ENCODE measurements at places on chromosomes 12 and 14.

DNA sequence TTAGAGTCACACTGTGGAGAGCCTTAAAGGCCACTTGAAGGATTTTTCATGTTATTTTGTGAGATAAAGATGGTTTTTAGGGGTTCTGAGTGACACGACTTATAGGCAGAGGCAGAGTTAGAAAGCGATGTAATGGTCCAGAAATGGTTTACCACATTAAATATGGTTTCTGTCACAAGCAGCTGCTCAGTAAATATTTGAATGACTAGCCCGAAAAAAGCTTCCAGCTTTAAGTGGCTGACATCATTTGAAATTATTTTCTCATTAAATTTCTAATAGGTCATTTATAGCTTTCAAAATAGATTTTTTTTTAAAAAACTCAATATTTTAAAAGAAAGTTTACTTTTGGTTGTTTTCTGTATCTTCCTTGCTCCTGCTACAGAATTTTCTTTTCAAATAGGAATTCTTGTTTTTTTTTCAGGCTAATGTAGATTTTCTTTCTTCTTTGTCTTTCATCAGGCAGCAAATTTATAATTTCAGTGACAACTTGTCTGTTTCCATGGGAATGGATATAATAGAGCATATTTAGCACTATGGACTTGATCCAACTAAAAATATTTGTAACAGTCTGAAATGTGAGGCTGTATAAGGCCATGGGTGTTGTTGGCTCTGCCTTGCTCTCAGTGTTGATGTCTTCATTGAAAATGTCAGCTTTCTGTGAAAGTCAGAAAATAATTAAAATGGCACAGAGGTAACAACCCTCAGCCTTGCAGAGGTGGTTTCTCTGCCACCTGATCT, 700.0 kb downstream of the TMTC2 start:
- DNase-seq = no peak

DNA sequence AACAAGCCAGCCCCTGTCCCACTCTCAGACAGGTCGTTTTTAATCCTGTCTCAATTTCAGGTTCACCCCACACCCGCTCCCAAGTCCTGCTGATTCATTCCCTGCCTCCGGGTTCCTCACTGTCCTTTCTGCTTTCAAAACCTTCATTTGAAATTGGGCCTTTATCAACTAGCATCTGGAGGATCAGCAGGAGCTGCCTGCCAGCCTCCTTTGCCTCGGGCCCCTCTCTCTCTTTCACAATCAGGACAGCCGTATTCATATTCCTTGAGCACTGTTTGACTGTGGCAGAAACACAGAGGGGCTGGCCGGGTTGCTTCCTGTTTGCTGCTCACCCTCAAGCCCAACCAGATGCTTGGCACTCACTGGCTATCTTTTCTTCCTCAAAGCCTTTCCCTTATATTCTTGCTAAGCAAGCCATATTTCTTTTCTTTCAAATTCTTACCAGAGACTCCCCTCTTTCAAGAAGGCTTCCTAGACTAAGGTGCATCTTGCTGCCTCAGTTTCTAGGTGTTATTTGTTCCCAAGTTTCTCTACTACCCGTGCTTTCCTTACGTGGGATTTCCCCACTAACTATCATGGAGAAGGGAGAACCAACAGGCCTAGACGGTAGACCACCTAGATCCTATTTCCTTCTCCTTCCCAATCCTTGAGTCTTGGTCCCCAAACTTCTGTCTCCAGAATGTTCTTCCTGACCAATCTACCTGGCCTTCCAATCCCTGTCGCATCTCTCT, 3.0 kb downstream of the GALNT6 start:
- peak; percentile 77 for DNase-seq

DNA sequence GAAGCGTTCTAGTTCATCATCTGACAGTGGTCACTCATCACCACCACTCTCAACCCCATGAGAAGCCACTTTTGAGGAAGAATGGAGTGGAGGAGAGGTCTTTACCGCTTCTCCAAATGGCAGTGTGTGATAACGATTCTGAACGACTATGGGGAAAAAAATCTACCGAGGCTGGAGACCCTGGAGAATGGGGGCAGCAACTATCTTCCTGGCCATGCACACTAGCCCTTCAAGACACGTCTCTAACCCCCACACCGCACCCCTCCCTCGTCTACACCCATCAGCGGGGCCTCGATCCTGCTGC, 365 bp downstream of the ING4 start:
- no peak for DNase-seq

GRCh38 chr12:64036414-64036813, 185.7 kb downstream of the KICS2 start:
- DNase-seq = no peak

- DNase-seq = no peak
Observed at GRCh38 chr12:52721838-52722470, 18.6 kb upstream of the KRT77 start.

DNA sequence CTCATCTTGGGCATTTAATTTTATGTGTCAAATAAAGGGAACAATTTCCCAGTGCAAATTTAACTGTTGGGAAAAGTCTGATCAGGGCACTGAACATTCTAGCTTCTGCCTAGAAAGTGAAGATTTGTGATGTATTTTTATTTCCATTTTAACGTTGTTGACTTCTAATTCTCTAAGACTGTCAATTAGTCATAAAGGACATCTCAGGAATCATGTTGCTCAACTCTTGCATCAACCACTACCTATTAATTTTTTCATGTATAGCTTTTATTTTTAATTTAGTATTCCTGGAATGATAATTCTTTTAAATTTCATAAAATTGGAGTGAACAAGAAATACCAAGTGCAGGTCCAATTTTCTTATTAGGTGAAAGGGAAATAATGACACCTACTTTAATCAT, 87.9 kb upstream of the METAP2 start:
- no peak for DNase-seq

- no peak for DNase-seq
Observed at GRCh38 chr12:12272869-12273268, 6.0 kb upstream of the LRP6 start.

GRCh38 chr14:65482757-65483438, 70.4 kb downstream of the FUT8 start:
- no peak for DNase-seq

- no peak for DNase-seq
Observed at GRCh38 chr12:52546126-52546525, 6.8 kb downstream of the KRT71 start.

DNA sequence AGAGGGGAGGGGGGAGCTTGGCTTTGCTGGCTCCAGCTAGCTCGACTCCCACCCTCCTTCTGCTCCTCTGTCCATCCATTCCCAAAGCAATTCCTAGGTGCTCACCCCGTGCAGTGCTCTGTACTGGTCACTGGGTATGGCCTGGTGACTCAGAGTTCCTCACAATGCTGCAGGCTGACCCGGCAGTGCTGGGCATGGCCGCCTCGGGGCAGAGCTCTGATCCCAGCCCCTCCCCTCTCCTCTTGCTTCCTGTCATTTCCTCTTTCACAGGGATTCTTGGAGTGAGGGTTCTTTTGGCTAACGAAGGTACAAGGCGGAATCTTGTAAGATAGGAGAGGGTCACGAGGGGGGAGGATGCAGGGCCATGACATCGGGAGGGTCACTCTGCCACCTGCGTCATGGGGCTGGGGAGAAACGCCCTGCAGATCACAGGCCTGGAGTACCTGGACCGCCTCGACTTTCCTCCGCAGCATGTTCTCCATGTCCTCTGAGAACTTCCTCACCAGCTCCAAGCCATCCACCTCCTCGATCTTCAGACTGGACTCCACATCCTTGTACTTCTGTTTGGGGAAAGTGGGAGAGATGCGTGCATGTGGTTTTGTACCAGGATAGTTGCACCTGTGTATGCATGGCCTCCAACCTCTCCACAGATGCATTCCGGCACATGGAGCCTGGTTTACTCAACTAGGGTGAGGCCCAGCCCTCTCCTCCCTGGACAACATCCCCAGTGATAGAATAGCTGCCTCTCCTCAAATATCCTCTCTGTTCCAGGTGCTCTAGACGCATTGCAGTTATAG, 5.7 kb downstream of the CACNA2D4 start:
- DNase-seq = no peak

DNA sequence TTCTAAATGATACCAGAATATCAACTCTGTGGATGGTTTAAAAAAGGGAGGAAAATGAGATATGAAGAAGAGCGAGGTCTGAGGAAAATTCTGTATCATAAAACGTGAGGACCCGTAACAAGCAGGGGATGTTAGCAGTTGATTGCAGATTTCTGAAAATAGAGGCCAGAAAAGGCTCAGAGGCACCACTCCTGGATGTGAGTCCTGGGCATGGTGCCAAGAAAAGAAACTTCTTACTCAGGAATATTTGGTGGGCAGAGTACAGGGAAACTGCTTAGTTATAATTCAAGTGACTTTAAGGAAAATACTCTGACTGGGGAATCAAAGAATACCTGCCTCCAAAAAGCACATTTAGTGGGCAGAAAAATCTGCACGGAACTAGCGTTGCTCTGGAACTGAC, 85.5 kb downstream of the PRICKLE1 start:
- DNase-seq = no peak

DNA sequence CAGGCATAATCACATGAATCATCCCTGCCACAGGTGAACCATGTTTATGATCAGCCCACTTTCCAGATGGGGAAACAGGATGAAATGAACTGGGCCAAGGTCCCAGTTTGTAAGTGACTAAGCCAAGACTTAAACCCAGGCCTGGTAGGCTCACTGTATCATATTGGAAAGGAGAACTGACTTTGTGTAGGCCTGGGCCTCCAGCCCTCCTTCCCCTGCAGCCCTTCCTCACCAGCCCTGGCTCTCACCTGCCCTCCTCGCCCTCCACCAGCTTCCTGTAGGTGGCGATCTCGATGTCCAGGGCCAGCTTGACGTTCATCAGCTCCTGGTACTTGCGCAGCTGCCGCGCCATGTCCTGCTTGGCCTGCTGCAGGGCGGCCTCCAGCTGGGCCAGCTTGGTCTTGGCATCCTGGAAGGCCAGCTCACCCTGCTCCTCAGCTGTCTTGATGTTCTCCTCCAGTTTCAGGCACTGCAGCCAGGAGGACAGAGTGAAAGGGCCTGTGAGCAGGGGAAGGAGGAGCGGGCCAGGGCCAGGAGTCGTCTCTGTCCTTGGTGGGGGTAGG, 19.8 kb downstream of the KRT80 start:
- DNase-seq = no peak

DNA sequence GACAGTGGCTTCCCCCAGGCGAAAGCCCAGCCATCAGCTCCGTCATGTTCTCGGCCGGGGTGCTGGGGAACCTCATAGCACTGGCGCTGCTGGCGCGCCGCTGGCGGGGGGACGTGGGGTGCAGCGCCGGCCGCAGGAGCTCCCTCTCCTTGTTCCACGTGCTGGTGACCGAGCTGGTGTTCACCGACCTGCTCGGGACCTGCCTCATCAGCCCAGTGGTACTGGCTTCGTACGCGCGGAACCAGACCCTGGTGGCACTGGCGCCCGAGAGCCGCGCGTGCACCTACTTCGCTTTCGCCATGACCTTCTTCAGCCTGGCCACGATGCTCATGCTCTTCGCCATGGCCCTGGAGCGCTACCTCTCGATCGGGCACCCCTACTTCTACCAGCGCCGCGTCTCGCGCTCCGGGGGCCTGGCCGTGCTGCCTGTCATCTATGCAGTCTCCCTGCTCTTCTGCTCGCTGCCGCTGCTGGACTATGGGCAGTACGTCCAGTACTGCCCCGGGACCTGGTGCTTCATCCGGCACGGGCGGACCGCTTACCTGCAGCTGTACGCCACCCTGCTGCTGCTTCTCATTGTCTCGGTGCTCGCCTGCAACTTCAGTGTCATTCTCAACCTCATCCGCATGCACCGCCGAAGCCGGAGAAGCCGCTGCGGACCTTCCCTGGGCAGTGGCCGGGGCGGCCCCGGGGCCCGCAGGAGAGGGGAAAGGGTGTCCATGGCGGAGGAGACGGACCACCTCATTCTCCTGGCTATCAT, 663 bp downstream of the PTGER2 start:
- DNase-seq = no peak

DNA sequence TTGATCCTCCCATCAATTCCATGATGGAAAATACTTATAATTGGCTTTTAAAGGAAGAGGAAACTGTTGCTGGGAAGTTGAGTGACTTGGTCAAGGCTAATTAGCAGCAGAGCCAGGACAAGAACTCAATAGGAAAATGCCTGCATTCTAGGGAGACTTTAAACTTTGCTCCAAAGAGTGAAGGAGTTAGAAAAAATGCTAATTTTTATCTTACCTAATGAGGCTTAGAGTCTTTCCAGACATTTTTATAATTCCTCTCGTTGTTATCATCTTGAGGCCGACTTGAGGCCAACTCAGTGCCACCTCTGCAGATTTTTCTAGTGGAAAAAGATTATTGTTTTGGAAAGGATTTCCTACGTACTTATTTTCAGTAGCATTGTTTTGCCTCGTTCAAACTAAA, 344.6 kb downstream of the ETNK1 start:
- DNase-seq = no peak

- no peak for DNase-seq
Observed at GRCh38 chr12:128007250-128007649, 259.7 kb upstream of the TMEM132C start.

- DNase-seq = no peak
Observed at GRCh38 chr14:87264796-87265195, 728.2 kb downstream of the GALC start.

- no peak for DNase-seq
Observed at GRCh38 chr12:55688716-55689655, 18.7 kb downstream of the ITGA7 start.

- DNase-seq = no peak
Observed at GRCh38 chr14:95380350-95381042, 60.8 kb upstream of the CLMN start.

DNA sequence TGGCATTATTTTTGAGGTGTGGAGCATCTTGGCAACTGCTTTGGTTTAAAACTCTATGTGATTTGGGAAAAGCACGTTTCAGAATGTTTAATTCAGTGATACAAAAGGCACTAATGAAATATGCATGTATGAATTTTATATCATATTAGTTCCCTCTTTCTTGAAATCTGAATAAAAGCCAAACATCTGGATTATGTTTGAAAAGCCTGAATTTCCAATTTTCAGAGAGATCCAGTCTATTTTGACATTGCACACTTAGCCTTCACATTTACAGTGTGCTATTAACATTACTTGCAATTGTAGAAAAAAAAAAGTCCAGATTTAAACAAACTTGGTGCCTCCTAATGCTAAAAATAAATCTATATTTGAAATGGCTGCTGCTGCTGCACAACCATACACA, 219.1 kb upstream of the NPAS3 start:
- DNase-seq = no peak

Measured in GM04504 (cell line).